Effector memory CD8-positive, alpha-beta T cell (primary cell): ENCODE measurements at places on chromosomes 13 and 19.
A peak's percentile ranks its signal among the peaks of the same experiment; 100 is the strongest.

GRCh38 chr19:3785451-3785937 is 687 bp downstream of the MATK start:
- H3K27me3 ChIP-seq: no peaks in the 10 kb centered on the region
- peak; percentile 18 for DNase-seq
- H3K36me3 ChIP-seq: peaks cover 36% of the 10 kb centered on the region
- peak overlapping the region; percentile 82 for H3K27ac ChIP-seq
- H3K4me1 ChIP-seq: peaks cover 29% of the 10 kb centered on the region

DNA sequence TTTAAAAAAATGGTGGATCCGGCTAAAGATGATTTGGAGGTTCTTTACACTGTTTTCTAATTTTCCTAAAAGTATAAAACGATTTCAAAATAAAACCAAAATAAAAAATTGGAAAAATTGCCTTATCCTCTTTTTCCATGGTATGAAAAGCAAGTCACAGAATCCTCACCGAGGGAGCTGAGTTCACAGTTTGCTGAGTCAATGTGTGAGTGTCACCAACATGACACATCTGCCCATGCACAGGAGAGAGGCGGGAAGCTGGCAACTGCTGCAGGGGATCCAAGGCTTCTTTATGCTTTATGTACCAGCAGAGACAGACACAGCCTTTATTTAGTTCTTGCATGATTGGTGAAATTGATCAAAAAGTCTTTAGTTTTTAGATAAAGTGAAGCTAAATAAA is 157.8 kb downstream of the TNFSF13B start:
- no peak overlapping the region for H3K27ac ChIP-seq
- no peaks in the 10 kb centered on the region for H3K36me3 ChIP-seq
- H3K4me1 ChIP-seq: no peaks in the 10 kb centered on the region
- no peak overlapping the region for H3K4me3 ChIP-seq
- DNase-seq: no peak

- no peaks in the 10 kb centered on the region for H3K36me3 ChIP-seq
- peaks cover 19% of the 10 kb centered on the region for H3K27me3 ChIP-seq
- DNase-seq: no peak
- no peak overlapping the region for H3K27ac ChIP-seq
- H3K4me3 ChIP-seq: no peak overlapping the region
- no peaks in the 10 kb centered on the region for H3K4me1 ChIP-seq
Observed at GRCh38 chr19:30091456-30091855, 149.4 kb downstream of the URI1 start.

GRCh38 chr19:6021878-6022569 is 44.1 kb upstream of the RANBP3 start:
- H3K27ac ChIP-seq: no peak overlapping the region
- DNase-seq: peak; percentile 66
- no peak overlapping the region for H3K4me3 ChIP-seq
- no peaks in the 10 kb centered on the region for H3K36me3 ChIP-seq
- peaks cover 10% of the 10 kb centered on the region for H3K4me1 ChIP-seq
- peaks cover 24% of the 10 kb centered on the region for H3K27me3 ChIP-seq

GRCh38 chr19:16073988-16074387 is 2.3 kb upstream of the TPM4 start:
- H3K4me3 ChIP-seq: no peak overlapping the region
- no peak for DNase-seq
- peaks cover 32% of the 10 kb centered on the region for H3K4me1 ChIP-seq
